ENCODE measurements at places on chromosomes 1 and 21. TPM values are rescaled to one million over a fixed set of nuclear protein-coding genes. Genes with fewer than 3 reads are reported as not detected.

Gene IGSF9
- 13.8 TPM for total RNA-seq

- DNase-seq: peak; percentile 10
Measured at GRCh38 chr1:29849038-29849750, 612.9 kb downstream of the PTPRU start.

GRCh38 chr1:5554111-5554510, 438.1 kb downstream of the NPHP4 start:
- no peak for DNase-seq

- DNase-seq: no peak
Measured at GRCh38 chr1:179742717-179743678, at the start of gene FAM163A. TSS of gene FAM163A (plus strand) at chr1:179743291. CDS start at chr1:179813098, 69,807 bp downstream.

- no peak for DNase-seq
Measured at GRCh38 chr1:160727316-160727640, 11.8 kb upstream of the SLAMF7 start.

- DNase-seq: peak; percentile 83
Measured at GRCh38 chr1:19786988-19787423, 12.7 kb downstream of the TMCO4 start.

Gene E2F2
- total RNA-seq: 0.52 TPM

DNA sequence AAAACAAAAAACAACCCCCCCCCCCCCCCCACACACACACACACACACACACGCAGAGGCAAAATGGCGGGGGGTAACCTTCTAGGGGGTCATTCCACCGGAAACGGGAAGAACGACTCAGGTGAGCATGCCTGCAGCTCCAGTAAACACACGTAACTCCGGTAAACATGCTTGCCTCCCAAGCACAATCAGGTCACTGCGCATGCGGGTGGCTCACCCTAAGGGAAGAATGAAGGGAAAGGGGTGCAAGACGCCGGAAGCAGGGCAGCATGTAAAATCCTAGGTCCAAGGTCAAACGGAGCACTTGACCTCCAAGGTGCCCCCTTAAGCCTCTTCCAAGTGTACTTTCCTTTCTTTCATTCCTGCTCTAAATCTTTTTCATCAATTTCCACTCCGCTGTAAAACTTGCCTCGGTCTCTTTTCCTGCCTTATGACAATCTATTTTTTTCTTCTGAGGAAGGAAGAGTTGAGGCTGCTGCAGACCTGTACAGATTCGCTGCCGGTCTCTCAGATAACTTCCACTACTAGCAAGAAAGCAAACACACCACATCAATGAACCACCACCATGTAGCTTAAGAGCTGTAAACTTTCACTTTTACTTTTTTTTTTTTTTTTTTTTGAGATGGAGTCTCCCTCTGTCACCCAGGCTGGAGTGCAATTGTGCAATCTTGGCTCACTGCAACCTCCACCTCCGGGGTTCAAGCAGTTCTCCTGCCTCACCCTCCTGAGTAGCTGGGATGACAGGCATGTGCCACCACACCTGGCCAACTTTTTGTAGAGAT, 21.0 kb upstream of the CBR3 start:
- peak; percentile 84 for DNase-seq

DNA sequence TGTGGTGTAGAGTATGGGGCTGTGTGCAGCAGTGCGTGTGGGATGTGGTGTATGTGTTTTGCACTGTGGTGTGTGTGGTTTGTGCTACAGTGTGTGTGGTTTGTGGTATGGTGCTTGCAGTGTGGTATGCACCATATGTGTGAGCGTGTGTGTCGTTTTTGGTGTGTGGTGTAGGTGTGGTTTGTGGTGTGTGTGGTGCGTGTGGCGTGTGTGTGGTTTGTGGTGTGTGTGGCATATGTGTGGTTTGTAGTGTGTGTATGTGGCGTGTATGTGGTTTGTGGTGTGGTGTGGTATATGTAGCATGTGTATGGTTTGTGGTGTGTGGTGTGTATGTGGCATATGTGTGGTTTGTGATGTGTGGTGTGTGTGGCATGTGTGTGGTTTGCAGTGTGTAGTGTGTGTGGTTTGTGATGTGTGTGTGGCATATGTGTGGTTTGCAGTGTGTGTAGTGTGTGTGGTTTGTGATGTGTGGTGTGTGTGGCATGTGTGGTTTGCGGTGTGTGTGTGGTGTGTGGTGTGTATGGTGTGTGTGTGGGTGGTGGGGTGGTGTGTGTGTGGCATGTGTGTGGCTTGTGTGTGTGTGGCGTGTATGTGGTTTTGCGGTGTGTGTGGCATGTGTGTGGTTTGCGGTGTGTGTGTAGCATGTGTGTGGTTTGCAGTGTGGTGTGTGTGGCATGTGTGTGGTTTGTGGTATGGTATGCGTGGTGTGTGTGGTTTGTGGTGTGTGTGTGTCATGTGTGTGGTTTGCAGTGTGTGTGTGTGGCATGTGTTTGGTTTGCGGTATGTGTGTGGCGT, 53.5 kb upstream of the TRAPPC10 start:
- no peak for DNase-seq

DNA sequence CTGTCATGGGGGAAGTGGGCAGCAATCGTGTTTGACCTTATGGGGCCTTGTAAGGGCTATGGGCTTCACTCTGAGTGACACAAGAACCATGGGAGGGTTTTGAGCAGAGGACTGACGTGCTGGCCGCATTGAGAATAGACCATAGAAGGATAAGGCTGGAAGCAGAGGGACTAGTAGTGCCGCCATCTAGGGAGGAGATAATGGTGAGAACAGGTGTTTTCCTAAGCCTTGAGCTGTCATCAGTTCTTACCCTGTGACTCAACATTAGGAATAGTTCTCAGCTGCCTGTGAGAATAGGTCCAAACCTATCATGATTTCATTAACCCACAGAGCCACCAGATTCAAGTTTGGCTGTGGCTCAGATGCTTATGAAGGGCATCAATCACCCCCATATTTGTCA, 228.5 kb downstream of the CACNA1E start:
- DNase-seq: no peak

DNA sequence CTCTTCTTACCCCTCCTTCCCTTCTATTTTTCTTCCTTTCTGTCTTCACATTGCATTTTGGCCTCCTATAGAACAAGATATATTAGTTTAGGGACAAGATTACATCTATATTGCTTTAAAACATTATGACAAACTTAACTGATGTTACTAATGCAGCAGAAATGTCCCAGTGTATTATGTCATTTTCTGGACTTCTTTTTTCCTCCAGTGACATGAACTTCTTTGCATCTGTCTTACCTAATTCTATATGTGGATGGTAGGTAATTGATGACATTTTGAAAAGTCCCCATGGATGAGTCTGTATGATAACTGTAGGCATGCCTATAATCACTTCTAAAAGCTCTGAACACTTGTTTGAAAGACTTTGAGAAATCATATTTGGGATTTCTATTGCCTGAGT, 89.5 kb downstream of the FNBP1L start:
- DNase-seq: no peak

Gene OLFML2B
- total RNA-seq: 3.4 TPM

GRCh38 chr1:43074244-43074643, 97.8 kb downstream of the EBNA1BP2 start:
- no peak for DNase-seq

Gene RNF186
- not detected for total RNA-seq

DNA sequence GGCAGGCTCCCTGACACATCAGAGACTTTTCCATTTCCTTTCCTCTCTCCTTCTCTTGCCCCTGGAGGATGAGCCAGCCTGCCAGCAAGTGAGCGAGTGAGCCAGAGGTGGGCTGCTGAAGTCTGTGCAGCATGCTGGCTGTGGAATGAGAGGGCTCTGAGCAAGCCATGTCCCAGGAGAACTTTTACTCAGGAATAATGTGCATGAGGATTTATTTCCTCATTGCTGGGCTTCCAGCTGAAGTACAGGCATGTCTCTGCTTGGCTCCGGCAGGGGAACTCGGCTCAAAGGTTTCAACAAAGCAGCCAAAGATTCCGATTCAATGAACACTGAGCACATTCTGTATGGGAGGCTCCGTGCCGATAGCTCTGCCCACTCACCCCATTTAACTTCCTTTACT, 43.7 kb downstream of the UBIAD1 start:
- DNase-seq: peak; percentile 67

DNA sequence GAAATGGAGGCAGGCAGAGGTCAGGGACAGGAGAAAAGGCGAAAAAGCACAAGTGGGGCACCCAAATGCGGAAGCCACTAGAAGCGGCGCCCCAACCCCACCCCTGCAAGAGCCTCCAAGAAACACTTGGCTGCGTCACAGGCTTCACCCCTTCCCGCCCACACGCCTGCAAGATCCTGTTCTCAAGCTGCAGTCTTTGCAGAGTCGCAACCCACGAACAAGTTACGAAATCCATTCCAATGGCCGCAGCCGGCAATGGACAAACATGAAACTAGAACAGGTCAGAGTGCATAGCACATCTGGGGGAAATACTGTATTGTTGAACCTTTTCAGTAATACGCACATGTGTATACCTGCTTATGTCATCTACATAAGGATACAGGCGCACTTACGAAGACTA, 103.6 kb downstream of the PSMG1 start:
- DNase-seq: peak; percentile 69

Gene GCLM
- 12.6 TPM for total RNA-seq

GRCh38 chr1:86765073-86765472, 60.7 kb downstream of the SH3GLB1 start:
- DNase-seq: no peak

- no peak for DNase-seq
Measured at GRCh38 chr1:28456078-28456477, 49.8 kb upstream of the RCC1 start.

DNA sequence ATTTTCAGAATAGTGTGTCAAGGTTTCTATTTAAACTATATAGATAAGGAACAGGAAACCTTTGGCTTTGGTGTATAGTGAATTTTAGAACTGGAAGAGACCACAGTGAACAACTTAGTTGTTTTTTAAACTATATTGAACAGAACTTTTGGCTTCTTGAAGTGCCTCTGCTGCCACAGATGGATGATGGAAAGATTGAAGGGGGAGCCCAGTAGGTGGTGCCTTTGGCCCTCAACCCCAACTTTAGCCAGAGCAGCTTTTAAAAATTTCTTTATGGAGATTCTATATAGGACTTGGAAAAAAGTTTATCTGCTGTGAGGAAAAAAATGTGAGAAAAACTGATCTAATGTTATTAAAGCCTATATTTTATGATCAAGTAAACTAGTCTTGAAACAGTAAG, 50.2 kb downstream of the SWT1 start:
- DNase-seq: no peak

Gene MXRA8
- total RNA-seq: 41.9 TPM

Gene OLIG2
- not detected for total RNA-seq

- DNase-seq: no peak
Measured at GRCh38 chr1:225973158-225973557, 26.0 kb downstream of the SDE2 start.

- DNase-seq: no peak
Measured at GRCh38 chr21:46165098-46165497, 9.7 kb upstream of the FTCD start.

DNA sequence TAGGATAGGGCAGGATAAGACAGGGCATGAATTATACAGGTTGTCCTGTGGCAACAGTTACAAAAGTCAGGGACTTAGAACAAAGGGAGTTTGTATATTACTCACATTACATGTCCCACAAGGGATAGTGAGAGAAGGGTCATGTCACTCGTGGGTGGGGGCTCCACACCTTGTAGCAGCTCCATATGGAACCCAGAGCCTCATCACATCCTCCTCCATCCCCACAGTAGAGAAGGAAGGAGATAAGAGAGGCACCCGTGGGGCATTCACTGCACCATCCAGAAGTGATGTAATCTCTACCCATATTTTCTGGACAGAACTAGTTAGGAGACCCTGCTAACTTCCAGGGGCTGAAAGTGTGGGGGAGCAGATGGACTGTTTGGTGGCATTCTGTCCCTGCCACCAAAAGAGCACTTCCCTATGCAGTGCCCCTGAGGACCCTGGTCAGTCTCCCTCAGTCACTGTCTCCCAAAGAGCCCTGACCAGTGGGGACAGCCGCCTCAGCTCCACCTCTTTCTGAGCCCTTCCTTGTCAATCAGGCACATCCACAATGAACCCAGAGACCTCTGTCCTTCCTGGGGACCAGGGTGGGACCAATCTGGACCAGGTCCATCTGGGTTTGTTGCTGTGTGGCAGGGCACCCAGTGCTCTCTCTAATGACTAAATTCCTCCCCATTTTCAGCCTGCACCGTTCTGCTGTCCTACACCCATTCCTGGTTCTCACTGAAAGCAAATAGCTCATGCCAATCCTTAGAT, 154.8 kb upstream of the ETV3 start:
- DNase-seq: no peak

DNA sequence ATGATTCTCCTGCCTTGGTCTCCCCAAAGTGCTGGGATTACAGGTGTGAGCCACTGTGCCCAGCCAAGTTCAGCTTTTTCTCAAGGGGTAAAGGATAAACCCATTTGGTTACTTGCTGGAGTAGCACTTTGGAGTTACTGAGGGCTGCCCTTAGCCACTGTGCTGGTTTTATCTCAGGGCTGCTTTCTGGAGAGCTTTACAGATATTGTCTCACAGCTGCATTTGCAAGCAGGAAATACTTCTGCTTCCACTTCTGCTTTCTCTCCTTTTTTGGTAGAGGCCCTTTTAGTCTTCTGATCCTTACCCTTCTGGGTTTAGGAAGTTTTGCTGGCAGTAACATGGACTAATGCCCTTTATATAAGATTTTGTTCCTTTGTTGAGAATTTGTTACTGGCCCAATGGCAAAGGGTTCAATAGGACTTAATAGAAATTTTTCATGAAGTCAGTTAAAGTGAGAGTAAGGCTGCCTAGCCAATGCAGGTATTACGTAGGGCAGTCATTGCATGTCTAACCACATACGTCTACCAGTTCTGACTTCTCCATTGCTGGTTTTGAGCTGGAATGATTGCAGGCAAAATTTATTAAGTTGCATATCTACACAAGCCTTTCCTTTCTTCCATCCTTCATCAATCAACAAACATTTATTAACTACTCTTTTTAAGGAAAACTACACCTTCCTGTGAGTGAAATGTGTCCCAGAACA, 24.4 kb downstream of the CAP1 start:
- DNase-seq: no peak

DNA sequence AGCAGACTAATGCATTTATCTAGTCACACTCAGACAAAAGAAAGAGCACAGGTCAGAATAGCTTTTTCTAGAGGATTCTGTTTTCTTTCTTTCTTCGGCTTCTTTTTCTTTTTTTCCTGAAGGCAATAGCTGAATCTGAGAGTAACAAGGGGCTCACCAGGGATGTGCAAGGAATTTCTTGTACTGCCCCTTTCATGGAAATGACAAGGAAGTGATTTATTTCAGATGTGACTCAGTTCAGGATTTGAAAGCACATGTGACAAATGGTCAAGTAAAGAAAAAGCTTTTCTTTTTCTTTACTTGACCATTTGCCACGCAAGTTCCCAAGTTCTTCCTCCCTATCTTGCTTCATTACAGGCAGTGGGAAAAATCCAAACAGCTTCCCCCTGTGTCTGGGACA, 202.0 kb downstream of the GABPA start:
- DNase-seq: no peak

DNA sequence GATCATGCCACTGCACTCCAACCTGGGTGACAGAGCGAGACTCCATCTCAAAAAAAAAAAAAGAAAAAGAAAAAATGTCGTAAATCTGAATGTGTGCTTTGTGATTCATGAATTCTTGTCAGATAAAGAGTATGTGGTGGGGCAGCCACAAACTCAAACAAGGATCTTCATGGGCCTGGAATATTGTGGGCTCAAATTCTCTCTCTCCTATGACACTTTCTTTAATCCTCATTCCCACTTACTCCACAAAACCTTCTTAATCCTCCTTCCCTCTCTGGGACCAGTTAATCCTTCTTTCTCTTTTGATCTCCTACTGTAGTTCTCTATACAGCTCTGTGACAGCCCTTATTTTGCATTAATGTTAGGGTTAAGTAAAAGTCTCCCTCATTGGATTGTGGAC, 112.3 kb downstream of the AK5 start:
- no peak for DNase-seq

Gene OLFM3
- total RNA-seq: not detected

All from ureter (tissue), 1 donor.